Stimulated activated CD8-positive, alpha-beta memory T cell treated with anti-CD3 and anti-CD28 coated beads, Interleukin-2, amount 100 ng/mL, for 1 hour (primary cell): ENCODE measurements at places on chromosomes 2 and 18.

GRCh38 chr2:227428731-227429285 lies 41.1 kb upstream of the SCYGR1 start:
- no peak for DNase-seq

DNA sequence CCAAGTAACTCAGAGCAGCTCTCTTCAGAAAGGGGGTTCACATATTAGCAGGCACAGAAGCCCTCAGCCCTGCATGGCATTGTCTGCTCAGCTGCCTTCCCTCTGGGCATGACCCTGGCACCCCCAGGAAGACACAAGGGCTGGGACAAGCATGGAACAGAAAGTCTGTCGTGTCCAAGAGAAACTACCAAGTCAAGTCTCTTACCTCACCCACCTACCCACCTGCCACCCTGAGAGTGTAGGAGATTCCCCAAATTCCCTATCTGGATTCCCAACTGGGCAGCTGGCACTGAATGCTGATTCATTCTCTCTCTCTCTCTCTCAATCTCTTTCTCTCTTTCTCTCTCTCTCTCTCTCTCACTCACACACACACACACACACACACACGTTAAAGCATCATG lies 21.6 kb downstream of the SMAD7 start:
- DNase-seq = no peak

- DNase-seq = no peak
Measured at GRCh38 chr2:66602341-66602740, 167.4 kb downstream of the MEIS1 start.

- DNase-seq = no peak
Measured at GRCh38 chr2:119431155-119431975, at the start of gene TMEM37. TMEM37 (plus strand) TSS chr2:119431854; CDS start chr2:119431904, 50 bp downstream.

DNA sequence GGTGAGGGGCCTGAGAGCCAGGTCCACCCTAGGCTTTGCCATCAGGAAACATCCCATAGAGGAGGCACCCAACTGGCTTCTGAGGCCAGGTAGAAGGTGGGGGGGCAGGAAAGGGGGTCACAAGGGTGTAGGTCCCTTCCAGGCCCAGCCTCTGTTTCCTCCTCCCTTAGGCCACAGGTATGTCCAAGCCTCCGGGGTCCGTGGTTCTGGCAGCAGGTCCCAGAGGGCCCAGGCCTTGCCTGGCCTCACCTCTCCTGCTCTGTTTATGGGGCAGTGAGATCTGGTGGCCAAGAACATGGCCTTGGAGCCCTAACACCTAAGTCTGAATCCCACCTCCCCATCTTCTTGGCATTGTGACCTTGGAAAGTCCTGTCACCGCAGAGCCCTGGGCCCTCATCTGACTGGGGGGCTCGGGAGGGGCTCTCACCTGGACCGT lies 21.6 kb upstream of the GPR17 start:
- no peak for DNase-seq

DNA sequence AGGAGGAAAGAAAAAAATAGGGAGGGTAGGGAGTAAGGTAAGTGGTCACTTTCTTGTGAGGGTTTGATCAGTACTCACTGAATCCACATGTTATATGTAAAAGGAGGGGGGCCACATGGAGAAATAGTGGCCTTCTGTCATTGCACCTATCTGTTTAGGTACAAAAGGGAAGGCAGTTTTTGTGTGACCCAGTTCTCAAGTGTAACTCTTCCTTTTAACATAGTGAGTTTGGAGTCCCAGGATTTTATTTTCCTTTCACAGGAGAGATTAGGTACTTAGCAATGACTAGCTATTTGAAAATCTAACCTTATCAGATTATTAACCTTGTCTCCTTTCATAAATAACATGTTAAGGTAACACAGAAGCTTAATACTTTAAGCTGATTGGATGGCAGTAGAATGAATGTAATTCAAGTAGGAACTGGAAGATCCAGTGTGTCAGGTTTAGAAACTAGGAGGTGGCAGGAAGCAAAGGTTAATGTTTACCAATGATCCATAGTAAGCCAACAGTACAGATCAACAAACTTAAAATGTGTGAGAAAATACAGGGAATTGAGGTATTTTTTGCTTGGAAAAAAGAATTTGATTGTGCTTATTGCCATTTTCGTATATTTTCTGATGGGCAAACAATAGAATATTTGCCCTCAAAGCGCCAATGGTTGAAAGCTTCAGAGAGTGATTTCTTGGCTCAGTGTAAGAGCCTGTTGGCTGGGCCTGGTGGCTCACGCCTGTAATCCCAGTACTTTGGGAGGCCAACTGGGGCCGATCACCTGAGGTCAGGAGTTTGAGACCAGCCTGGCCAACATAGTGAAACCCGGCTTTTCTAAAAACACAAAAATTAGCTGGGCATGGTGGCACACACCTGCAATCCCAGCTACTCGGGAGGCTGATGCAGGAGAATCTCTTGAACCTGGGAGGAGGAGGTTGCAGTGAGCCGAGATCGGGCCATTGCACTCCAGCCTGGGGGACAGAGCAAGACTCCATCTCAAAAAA lies 11.3 kb downstream of the HNMT start:
- DNase-seq = no peak

- DNase-seq = no peak
Measured at GRCh38 chr2:98388081-98388480, 41.8 kb downstream of the CNGA3 start.

GRCh38 chr2:95041824-95042442 lies 16.4 kb downstream of the MAL start:
- no peak for DNase-seq

DNA sequence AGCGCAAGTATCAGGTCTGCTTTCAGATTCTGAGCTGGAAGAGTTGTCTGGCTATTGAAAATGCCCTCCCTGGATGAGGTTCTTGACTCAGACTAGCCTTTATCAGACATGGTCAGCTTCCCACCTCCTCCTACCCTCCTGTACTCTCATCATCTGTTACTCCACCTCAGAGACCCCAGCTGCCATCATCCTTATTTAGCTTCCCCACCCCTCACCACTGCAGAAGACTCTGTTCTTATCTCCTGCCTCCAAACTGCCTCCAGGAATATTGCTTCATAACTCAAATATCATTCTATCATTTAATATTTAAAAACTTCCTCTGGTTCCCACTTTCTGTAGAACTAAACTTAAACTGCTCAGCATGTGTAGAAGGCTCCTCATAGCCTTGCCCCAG lies 31.1 kb upstream of the PPP3R1 start:
- DNase-seq = no peak

DNA sequence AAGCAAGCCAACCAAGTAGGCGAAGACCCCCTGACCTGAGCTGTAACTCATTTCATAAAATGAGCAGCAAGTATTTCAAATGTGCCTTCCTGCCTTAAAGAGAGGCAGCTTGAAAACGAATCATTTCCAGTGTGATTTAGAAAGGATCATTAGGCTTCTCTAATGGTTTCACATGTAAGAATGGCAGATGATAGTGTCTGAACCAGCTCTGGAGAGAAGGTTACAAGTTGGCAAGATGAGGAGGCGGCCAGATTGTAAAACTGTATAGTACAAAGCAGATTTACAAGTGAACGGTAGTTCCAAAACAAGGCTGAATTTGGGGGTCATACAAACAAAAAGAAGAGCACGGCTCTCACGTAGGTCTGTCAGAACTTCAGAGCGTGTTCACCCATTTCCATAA lies 132.4 kb downstream of the ZNF516 start:
- DNase-seq = no peak

DNA sequence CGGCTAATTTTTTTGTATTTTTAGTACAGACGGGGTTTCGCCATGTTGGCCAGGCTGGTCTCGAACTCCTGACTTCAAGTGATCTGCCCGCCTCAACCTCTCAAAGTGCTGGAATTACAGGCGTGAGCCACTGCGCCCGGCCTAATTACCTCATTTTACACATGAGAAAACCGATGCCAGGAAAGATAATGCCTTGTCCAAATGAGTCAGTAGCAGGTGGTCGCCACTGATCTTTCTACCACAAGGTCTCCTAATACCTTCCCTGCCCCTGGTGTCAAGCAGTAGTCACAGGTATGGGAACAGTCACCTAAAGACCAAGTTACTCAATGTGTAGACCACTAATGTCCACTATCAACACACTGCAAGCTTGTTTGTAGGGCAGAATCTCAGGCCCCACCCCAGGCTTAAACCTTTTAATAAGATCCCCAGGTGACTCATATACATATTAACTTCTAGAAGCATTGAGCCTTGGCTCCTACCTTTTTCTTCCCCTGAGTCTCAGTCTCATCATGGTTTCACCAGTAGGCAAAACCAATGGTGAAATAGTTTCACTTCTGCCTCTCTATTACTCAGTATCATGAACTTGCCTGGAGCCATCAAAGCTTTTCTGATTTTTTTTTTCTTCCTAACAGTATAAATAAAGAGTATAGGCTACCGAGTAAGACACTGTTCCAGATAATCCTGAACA lies 6.9 kb upstream of the EPB41L5 start:
- no peak for DNase-seq

DNA sequence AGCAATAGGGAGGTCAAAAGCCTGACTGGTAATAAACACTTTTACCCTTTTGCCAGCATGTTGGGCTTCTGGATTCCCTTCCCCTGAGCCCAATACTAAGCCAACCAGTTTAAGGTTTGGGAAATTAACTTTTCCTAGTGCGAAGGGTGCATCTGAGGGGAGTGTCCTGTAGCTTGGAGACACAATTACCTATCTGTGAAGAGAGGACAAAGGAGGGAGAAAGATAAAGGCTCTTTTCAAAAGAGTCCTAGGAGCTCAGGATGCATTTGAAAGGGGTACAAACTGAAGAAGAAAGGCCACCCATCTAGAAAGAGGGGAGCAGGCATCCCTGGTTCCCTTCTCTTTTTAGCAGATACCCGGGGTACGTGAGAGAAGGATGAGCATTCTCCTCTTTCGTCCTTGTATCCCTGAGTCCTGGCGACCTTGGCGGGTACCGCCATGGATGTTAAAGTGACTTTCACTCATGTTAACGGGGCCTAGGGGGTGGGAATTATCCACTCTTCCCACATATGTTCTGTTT lies 25.1 kb downstream of the C18orf54 start:
- no peak for DNase-seq

DNA sequence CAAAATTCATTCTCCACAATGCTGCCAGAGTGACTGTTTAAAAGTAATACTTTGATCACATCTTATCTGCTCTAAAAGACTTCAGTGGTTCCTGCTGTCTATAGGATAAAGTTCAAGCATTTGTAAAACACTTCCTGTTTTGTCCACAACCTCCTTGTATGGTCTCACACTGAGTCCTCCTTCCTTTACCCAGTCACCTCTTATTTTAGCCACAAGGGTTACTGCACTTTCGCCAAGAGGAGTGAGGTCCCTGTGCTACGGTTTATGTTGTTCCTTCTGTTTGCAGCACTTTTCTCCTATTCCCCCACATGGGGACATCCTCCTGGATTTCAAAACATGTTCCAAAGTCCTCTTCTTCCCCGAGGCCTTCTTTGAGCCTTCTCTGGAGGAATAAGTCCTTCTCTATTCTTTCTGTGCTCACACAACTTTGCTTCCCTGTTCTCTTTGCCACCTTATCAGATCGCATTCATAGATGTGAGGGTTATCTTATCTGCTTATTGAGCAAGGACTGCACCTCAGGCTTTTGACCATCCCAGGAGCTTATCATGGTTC lies 112.2 kb upstream of the NABP1 start:
- no peak for DNase-seq

- no peak for DNase-seq
Measured at GRCh38 chr18:79570266-79571201, 109.1 kb upstream of the CTDP1 start.

DNA sequence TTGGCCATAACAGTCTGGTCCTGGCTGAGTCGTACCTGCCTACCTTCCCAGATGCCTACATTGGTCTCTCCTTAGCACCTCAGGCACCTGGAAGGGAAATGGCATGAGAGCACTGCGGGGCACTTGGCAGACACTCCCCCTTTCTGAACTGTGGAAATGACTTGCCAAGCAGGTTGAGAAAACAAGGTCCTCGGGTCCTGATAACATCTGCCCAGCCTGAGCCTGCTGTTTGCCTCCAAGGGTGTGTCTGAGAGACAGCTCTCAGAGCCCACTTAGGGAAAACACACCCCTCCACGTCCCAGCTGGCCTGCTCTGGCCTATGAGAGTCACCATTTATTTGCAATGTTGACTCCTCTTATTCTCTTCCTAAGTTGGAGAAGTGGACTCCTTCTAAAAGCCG lies 10.5 kb downstream of the FAM110C start:
- no peak for DNase-seq

GRCh38 chr2:236665572-236666118 lies 96.0 kb downstream of the ACKR3 start:
- DNase-seq = no peak

- DNase-seq = no peak
Measured at GRCh38 chr2:80002112-80002511, 302.4 kb downstream of the LRRTM1 start.

DNA sequence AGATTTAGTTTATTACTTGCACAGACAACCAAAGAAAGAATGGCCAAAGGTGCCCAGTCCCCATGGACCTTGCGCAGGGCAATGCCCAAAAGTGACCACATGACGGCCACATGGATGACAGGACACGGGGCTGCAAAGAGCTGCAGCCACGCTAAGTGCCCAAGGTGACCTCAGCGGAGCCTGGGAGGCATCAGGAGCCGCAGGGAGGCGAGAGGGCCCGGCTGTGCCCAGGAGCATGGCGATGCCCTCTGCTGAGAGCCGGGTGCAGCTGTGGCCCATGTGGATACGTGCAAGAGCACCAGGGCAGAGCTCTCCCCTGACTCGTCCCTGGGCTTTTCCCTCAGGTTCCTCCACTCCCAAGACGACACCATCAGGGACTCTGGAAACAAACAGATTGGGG lies 14.7 kb downstream of the HES6 start:
- DNase-seq = no peak

DNA sequence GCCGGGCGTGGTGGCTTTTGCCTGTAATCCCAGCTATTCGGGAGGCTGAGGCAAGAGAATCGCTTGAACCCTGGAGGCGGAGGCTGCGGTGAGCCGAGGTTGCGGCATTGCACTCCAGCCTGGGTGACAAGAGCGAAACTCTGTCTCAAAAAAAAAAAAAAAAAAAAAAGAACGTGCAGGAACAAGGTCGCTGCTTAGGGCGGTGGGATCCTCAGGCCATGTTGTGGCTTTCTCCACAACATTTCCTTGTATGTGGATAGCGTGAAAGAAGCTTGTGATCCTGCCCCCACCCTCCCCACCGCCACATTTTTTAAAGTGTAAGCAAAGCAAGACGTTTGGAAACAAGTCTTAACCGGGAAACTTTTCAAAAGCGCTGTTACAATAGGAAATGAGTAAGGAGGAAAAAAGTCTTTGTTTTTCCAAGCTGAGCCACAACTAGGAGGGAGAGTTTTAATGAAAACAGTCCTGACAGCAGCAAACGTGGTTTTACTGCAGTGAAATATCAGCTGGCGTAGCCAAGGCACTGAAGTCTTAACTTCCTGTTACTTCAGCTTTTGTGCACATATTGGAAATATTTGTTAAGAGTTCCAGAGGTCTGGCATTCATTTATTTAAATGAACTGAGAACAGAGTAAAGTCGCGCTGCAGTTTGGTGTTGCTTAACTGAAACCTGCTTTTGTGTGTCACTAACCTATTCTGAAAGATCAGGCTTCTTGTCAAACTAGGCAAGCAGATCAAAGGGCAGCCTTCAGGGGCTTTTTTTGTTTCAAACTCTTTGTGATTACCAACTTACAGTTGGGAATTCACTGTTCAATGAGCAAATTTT lies 3.8 kb downstream of the TGIF1 start:
- no peak for DNase-seq

- no peak for DNase-seq
Measured at GRCh38 chr18:38750751-38751150, 1185.2 kb upstream of the CELF4 start.
